ENCODE measurements at places on chromosomes 16 and 17.

- DNase-seq, result no peak
Observed at GRCh38 chr16:66175058-66175457, 191.4 kb upstream of the CDH5 start.

DNA sequence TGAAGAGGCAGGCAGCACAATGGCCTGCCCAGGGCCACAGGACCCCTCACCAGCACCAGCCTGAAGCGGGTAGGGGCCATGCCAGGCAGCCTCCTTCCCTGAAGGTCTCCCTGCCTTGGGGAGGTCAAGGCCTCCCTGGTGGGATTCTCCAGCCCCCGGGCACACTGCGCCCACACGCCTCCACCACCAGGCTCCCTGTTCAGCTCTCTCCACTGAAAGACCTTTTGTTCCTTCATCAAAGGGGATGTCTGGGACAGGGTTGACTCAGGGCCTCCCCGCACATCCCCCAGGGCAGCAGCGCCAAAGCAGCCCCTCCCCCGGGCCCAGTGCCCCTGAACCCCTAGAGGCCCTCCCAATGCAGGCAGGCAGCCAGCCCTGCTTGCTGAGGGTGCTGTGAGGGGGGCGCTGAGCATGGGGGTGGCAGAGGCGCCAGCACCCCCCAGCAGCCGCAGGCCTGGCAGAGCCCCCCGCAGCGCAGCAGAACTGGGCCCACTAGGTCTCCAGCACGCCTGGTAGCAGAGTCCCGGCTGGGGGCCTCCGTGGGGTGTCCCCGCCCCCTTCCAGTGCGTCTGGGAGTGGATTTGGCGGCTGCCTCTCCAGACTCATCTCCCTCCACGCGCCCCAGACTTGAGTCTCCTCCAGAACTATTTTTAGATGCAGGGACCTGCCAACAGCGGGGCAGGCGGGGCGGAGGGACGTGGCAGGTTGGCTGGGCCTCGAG lies 13.1 kb downstream of the BCAR1 start:
- no peak for DNase-seq

- DNase-seq, result peak; percentile 64
Observed at GRCh38 chr16:29974291-29975133, 844 bp downstream of the TAOK2 start.

DNA sequence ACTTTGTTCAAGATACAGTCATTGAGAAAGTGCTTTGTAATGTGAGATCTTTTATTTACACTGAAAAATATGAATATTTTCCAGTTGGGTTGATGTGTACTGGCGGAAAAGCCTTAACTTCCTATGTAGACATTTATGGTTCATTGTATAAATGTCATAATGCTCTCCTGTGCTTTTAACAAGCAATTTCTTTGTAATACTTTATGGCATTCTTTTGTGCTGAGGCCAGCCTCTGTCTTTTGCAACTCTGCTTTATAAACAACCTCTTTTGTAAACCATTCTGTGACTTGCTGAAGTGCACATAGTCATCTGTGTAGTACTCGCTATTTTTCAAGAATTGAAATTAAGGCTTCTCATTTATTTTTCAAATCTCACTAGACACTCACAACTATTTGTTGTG lies 291.2 kb downstream of the CDH11 start:
- DNase-seq, result no peak

- no peak for DNase-seq
Observed at GRCh38 chr17:65666876-65667321, 105.5 kb upstream of the AXIN2 start.

DNA sequence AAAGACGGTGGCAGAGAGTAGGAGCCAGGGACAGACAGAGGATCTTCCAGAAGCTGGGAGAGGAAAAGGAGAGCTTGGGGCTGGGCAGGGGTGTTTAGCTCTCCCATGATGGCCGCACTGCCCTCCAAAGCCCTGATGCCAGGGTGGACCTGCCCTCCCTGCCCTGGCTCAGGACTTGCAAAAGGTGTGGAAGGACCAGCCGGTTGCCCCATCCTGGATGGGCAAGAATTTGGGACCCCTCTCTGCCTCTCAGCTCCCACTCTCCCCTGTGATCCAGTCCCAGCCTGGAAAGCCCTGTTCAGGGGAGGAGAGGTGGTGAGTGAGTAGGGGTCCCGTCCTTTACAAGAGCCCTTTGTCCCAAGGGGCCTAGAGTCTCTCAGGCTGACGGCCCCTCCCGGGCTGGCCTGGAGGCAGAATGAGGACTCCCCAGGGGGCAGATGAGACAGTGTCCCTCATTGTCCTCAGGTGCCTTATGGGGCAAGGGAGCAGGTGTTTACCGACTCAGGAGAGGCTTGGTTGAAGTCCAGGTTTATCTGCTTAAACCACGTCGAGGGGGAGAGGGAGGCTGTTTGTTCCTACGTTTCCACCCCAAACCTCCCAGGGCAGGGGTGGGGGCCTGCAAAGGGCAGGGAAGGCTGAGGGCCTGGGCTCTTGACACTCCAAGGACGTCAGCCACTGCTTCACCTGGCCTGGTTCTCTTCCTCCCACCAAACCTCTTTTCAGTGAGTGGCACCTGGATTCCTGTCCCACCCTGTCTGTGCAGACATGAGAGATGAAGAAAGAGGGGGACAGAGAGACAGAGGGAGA lies 19.3 kb upstream of the ITGA3 start:
- no peak for DNase-seq

DNA sequence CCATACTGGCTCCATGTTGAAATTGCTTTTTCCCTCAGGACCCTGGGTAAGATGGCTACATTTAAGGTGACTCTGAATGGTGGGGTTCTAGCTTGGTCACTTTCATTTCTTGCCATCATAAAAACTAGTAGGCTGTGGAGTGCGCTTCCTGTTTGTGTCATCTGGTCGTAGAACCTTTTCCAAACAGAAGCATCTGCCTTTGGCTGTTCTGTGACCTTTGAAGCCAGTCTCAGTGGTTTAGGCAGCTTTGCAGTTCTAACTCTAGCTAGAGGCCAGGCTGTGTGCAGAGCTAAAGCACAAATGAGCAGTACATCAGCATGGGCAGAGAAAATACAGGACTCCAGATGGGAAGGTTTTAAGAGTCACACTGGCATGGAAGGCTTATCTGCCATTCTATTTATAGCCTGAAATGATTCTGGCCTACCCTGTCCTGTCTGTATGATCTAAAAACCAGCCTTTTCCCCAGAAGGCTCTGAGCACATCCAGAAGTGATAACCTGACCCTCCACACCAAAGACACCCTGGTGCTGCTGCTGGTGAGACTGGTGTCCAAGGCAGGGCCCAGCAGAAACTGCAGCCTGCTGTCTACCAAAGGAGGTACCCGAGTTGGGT lies 8.6 kb downstream of the ESRP2 start:
- peak; percentile 65 for DNase-seq

- no peak for DNase-seq
Observed at GRCh38 chr17:35932586-35932985, 2.0 kb upstream of the RDM1 start.

DNA sequence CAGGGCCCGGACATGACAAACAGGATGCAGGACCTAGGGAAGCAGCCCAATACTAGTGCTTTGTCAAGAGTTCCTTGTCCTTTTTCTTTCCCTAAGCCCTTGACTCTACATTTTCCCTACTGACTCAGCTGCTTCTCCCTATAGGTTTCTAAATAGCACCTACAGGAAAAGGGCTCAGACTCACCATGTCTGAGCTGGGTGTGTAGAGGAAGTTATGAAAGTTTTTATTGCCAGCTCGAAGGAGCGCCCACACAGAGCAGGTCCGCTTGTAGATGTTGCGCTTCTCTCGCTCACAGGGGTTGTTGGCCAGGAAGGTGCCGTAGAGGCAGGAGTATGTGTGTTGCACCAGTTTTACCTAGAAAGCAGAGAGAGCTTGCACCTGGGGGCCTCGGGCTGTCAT lies 10.6 kb downstream of the MTMR4 start:
- no peak for DNase-seq

GRCh38 chr16:50945171-50945570 lies 203.3 kb downstream of the CYLD start:
- DNase-seq, result no peak

GRCh38 chr17:57234739-57235092 lies 21.6 kb upstream of the MSI2 start:
- DNase-seq, result no peak

- no peak for DNase-seq
Observed at GRCh38 chr16:3266873-3267537, 10.6 kb upstream of the MEFV start.

DNA sequence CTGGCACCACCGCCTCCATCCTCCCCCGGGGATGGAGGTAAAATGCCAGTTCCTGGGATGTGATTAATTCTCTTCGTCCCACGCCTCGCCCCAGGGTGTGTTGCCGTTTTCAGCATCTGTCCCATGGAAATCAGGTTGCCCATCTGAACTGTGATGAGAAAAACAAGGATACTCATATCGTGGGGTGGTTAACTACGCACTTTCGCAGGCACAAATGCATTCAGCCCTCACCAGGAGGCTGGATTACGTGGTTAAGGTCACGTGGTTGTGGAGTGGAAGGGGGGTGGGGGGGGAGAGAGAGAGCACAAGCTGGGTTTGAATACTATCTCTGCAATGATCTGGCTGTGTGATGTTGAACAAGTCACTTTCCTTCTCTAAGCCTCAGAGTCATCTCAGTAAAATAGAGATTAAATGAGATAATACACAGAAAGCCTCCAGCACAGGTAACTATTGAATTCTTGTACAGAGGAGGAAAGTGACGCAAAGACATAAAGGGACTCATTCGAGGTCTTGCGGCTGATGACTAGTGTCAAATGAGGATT lies 74.7 kb downstream of the BMERB1 start:
- DNase-seq, result peak; percentile 53

DNA sequence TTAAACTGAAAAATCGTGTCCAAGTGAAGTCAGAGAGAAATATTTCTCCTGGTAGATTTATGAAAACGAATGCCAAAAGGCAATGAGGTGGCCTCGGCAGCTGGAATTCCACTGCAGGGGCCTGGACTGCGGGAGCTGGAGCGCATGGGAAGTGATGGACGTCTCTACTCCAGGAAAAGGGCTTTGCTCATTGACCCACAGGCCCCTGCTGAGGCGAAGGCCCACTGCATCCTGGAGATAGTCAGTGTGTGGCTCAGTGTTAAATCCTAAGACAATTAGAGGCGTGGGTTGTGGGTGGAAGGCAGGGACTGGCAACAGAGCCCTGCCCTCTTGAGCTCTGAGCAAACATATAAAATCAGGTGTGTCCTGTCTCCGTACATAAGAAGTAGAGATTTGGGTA lies 191.4 kb downstream of the SLC39A11 start:
- DNase-seq, result no peak

DNA sequence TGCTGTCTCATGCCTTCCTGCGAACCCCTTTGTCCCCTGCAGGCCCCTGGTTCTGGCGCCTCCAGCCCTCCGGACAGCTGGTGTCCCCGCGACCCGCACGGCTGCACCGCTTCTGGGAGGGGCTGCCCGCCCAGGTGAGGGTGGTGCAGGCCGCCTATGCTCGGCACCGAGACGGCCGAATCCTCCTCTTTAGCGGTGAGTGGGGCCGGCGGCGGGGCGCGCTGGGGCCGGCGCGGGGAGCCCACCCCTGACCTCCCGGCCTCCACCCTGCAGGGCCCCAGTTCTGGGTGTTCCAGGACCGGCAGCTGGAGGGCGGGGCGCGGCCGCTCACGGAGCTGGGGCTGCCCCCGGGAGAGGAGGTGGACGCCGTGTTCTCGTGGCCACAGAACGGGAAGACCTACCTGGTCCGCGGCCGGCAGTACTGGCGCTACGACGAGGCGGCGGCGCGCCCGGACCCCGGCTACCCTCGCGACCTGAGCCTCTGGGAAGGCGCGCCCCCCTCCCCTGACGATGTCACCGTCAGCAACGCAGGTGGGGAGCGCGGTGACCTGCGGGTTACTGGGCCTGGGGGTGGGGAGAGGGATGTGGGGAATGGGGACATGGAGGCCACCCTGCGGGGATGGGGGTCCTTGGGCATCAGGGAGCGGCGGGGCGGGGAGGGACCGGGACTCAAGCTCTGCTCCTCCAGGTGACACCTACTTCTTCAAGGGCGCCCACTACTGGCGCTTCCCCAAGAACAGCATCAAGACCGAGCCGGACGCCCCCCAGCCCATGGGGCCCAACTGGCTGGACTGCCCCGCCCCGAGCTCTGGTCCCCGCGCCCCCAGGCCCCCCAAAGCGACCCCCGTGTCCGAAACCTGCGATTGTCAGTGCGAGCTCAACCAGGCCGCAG lies 7.1 kb upstream of the IL32 start:
- peak; percentile 84 for DNase-seq

DNA sequence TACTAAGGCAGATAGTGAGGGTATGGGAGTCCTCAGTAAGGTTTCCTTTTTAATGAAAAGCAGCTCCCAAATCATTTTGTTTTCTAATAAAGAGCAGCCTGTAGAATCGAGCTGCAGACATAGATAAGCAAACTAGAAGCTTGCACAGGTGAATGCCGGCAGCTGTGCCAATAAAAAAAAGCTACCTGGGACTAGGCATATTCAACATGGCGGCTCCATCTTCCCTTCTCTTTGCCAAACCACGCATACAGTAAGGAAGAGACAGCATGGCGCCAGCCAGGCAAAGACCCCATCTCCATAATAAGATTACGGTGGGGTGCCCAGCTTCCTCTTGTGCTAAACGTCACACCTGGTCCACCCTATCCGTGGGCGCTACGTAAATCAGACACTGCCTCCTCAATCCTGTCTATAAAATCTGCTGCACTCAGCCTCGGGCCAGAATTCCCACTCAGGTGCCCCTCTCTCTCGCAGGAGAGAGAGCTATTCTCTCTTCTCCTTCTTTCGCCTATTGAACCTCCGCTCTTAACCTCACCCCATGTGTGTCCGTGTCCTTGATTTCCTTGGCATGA lies 92.7 kb upstream of the FA2H start:
- no peak for DNase-seq

DNA sequence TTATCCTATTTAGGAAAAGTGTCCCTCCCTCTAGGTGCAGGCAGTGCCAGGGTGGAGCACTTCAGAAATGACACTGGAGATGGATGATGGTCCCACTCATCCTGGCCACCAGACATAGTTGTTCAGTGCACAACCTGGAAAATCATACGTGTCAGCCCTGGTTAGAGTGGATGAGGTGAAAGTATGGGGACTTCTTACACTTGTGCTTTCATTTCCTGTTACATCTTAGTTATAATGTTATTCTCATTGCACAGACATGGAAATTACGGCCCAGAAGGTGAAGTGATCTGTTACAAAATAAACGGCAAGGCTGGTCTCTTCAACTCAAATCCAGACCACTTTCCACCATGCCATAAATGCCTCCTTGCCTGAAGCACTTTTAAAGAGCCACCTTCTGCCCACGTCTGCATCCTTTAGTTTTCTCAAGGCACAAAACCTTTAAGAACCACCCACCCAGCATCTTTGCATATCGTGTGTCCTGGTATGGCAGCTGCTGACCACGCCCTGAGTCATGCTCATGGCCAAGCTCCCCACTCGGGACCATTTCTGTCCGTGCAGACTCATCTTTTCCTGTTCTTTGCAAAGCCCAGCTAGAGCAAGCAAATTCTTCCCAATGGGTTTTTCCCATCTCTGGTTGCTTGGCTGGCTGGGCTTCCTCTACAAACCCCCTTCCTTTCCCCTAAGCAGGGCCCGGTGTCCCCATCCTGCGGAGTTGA lies 22.4 kb downstream of the TBC1D3B start:
- no peak for DNase-seq

GRCh38 chr16:49440156-49441065 lies 66.8 kb downstream of the C16orf78 start:
- DNase-seq, result no peak

GRCh38 chr16:185213-185612 lies 5.0 kb downstream of the HBQ1 start:
- DNase-seq, result no peak

- no peak for DNase-seq
Observed at GRCh38 chr16:23564575-23565363, 7.2 kb downstream of the UBFD1 start.

- no peak for DNase-seq
Observed at GRCh38 chr17:37310940-37311339, 64.8 kb upstream of the C17orf78 start.
